SK-N-SH (cell line): ENCODE measurements at places on chromosomes 6 and 20.
A peak's percentile ranks its signal among the peaks of the same experiment; 100 is the strongest.

DNA sequence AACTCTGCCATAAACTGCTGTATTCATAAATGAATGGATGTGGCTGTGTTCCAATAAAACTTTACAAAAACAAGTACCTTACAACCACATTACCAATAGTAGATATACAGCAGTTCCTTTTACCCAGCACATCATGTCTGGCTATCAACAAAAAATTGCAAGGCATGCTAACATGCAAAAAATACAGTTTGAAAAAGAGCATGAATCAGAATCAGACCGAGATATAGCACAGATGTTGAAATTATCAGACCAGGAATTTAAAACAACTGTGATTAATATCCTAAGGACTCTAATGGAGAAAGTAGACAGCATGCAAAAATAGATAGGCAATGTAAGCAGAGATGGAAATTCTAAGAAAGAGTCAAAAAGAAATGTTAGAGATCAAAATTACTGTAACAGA is 8.4 kb upstream of the NUS1 start:
- DNase-seq, result no peak

DNA sequence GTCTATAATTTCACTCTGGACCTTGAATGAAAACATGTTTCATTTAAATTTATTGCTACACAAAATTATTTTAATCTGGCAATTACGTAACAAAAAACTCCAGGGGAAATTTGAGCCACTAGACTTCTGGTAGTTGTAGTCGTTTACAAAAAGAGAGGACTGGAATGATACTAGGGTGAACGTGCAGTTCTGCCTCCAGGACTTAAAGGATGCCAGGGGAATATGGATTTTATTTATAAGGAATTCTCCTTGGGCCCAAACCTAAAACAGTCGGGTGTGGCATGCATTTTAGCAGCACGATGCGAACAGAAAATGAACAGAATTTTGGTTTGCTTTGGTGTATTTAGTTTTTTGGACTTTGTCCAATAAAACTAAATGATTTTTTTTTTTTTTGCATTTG is 76.9 kb downstream of the PRL start:
- no peak for DNase-seq

DNA sequence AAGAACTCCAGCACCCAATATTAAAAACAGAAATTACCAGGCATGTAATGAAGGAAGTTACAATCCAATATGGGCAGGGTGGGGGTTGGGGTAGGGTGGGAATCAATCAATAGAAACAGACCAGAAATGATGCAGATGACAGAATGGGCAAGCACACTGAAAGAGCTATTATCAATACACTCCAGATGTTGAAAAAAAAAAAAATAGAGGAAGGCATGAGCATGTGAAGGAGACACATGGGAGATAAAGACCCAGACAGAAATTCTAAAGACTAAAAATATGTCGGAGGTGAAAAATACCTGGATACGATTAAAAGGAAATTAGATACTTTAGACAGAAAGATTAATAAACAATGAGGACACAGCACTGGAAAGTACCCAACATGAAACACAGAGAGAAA is 19.1 kb upstream of the ZC3H12D start:
- DNase-seq, result no peak

DNA sequence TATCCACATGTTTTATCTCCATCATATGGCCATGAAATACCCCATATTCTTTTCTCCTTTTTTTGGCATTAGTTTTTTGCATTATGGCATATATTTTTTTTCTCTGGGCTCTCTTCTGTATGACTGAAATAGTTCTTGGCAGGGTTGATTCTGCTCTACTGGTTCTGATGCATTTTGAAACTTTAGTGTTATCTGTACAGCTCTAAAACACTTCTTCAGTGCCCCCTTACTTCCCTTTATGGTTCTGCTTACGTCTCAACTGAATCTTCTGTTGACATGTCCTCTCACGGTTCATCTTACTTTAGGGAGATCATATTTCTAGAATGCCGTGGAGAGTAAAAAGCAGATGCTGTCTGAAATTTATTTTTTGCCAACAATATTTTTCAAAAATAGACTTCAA is 23.2 kb upstream of the TXNDC5 start:
- no peak for DNase-seq

GRCh38 chr6:25963426-25964123 is 973 bp downstream of the TRIM38 start:
- DNase-seq, result no peak

GRCh38 chr6:47400581-47400980 is 77.0 kb upstream of the CD2AP start:
- DNase-seq, result no peak

- no peak for DNase-seq
These were observed 74.9 kb upstream of the CLDN20 start for GRCh38 chr6:155188707-155189496.

DNA sequence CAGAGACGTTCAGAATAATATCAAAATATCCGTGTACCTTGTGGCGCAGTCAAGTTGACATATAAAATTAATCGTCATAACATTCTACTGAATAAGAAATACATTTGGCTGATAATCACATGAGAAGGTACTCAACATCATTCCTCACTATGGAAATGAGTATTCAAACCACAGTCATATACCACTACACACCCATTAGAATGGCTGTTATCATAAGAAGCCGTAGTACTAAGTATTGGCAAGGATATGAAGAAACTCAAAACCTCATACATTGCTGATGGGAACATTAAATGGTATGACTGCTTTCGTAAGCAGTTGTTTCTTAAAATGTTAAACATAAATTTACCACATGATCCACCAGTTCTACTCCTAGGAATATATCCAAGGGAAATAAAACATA is 244.7 kb downstream of the CDKAL1 start:
- DNase-seq, result no peak

GRCh38 chr20:38751360-38751976 is 3.2 kb downstream of the ACTR5 start:
- DNase-seq, result peak; percentile 60

DNA sequence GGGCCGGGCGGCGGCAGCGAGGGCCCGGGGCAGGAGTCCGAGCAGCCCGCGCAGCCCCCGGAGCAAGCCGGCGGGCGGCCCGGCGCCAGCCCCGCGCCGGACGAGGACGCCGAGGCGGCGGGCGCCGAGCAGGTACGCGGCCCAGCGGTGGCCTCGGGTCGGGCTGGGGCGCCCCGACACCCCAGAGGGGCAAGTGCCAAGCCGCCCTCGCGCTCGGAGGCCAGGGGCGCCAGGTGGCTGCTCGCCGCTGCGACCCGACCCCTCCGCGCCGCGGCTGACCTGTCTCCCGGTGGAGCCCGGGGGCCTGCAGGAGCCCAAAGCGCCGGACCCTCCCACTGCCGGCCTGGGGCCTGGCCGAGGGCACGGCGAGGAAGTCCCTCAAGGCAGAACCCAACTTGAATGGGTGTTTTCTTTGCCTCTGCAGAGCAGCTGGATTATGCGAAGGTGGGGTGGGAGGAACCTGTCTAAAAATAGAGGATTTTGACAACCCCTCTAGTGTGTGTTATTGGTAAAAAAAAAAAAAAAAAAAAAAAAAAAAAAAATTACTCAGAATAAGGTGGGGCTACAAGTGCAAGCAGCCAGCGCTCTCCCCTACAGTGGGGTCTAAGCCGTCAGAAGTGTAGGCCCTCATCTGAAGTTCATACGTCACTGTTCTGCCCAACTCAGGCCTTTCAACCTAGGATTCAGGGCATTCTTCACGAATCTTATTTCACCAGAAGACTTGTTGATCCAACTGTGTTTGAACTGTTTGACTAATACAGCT is 609 bp downstream of the OGFRL1 start:
- DNase-seq, result peak; percentile 83

DNA sequence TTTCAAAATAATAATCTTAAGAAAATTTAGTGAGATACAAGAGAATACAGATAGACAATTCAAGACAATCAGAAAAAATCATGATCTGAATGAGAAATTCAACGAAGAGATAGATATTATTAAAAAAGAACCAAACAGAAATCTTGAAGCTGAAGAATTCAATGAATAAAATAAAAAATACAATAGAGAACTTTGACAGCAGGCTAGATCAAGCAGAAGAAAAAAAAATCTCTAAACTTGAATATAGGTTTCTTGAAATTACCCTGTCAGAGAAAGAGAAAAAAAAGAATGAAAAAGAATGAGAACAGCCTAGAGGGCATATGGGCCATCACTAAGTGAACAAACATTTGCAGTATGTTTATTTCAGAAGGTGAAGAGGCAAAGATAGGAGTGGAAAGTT is 39.0 kb downstream of the IL22RA2 start:
- no peak for DNase-seq

DNA sequence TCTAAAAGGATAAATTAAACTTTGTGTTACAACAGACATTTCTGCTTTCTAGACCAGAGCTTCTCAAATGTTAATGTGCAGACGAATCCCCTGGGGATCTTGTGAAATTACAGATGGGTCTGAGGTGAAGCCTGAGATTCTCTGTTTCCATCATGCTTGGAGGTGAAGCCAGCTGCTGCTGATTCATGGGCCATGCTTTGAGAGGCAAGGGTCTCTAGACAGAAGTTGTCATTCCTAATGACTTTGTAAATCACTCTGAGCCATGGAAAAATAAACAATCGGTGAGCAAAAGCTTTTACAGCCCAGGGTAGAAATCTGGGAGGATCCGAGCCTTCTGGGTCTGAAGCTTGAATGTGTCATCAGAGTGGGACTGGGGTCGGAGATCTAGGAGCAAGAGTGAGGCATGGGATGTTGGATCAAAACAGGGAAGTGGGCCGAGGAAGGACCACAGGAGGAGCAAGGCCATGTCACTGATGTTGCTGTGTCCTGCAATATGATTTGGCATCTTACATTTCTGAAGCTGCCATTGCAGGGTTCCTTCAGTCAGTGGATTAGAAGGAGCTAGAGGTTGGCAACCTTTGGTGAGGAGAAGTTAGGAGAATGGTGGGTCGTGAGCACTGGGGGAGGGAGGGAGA is 77.3 kb downstream of the TRMT11 start:
- no peak for DNase-seq

DNA sequence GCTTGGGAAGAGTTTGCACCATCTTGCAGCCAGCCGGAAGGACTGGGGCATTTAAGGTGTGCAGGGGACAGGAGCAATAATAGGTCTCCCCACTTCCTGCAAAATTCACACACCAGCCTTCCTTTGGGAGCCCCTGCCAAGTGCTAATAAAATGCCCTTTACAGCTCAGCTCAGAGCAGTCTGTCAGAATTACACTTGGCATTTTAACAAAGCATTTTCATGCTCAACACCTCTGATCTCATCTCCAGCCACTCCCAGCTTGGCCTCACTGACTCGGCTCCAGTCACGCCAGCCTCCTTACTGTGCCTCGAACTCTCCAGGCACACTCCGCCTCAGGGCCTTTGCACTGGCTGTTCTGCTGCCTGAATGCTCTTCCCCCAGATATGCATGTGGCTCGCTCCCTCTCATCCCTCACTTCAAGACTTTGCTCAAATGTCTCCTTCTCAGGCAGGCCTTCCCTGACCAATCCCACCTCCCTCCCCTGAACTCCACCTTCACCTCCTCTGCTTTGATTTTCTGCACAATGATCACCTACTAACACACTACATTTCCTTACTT is 43.7 kb downstream of the GRM4 start:
- DNase-seq, result no peak

DNA sequence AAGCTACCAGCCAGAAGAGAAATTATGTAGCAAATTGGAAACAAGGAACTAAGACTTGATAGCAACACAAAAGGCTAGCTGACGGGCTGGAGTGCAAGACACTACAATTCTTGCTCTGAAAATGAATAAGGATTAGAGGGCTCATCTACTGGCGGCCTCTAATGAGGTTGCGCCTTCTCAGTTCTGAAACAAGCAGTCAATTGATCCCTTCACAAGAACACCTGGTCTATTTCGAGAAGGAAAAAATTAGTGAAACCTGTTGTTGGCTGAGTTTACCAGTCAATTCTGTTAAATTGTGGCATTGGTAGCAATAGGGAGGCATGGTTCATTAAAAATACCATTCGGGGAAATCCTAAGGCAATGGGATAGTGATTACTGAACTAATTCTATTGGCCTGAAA is 74.8 kb upstream of the JARID2 start:
- no peak for DNase-seq

DNA sequence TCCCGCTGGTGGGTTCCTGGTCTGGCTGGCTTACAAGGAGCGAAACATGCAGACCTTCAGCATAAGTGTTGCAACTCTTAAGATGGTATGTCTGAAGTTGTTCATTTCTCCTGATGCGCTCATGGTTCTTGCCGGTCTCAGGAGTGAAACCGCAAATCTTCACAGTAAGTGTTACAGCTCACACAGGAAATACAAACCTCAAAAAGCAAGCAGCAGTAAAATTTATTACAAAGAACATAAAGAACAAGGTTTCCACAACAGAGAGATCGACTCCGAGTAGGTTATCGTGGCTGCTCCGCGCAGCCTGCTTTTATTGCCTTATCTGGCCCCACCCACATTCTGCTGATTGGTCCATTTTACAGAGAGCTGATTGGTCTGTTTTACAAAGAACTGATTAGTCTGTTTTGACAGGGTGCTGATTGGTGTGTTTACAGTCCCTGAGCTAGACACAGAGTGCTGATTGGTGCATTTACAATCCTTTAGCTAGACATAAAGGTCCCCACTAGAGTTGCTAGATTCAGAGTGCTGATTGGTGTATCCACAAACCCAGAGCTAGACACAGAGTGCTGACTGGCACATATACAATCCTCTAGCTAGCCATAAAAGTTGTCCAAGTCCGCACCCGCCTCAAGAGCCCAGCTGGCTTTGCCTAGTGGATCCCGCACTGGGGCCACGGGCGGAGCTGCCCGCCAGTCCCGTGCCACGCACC is 39.2 kb downstream of the TRIM27 start:
- DNase-seq, result peak; percentile 39

DNA sequence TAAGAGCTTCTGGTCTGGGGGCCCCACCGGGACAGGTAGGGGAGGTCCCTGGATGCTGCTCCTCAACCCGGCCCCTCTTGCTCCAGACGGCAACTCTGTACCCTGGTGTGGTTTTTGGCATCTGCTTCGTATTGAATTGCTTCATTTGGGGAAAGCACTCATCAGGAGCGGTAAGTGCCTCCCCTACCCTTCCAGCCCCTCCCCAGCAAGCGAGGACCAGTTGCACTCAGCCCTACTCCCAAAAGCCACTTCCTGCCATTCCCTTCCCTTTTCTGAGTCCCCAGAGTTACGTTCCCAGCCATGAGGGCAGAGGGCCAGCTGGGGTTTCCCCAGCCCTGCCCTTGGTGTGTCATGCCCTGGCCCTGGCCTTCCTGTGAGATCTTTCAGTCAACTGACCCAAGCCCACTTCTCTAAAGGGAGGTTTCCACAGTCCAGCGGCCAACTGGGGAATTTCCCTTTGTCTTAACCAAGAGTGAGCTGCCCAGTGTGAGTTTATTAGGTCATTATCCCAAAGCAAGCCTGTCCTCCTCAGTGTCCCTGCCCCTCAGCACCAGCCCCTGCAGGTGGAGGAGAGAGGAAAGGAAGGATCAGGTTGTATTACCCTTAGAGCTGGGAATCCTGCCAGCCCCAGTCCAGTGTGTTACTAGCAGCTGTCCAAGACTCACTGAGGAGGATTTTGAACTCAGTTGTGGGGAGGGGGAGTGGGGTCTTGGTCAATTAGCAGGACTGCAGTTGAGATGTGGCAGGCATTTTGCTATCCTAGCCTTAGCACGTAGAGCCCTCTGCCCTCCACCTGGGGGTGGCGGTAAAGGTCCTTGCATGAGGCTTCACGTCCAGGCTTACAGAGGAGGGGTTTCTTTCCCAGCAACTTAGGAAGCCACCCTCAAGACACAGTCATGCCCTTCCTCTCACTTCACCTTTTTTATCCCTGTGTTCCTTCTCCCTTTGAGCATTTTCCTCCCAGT is 45.8 kb downstream of the TM9SF4 start:
- peak; percentile 54 for DNase-seq

GRCh38 chr6:97963193-97963592 is 680.2 kb upstream of the MMS22L start:
- DNase-seq, result no peak
